Left colon (tissue), 2 donors: ENCODE measurements at places on chromosomes 11 and 22. TPM values are rescaled to one million over a fixed set of nuclear protein-coding genes. Genes with fewer than 3 reads are reported as not detected.

DNA sequence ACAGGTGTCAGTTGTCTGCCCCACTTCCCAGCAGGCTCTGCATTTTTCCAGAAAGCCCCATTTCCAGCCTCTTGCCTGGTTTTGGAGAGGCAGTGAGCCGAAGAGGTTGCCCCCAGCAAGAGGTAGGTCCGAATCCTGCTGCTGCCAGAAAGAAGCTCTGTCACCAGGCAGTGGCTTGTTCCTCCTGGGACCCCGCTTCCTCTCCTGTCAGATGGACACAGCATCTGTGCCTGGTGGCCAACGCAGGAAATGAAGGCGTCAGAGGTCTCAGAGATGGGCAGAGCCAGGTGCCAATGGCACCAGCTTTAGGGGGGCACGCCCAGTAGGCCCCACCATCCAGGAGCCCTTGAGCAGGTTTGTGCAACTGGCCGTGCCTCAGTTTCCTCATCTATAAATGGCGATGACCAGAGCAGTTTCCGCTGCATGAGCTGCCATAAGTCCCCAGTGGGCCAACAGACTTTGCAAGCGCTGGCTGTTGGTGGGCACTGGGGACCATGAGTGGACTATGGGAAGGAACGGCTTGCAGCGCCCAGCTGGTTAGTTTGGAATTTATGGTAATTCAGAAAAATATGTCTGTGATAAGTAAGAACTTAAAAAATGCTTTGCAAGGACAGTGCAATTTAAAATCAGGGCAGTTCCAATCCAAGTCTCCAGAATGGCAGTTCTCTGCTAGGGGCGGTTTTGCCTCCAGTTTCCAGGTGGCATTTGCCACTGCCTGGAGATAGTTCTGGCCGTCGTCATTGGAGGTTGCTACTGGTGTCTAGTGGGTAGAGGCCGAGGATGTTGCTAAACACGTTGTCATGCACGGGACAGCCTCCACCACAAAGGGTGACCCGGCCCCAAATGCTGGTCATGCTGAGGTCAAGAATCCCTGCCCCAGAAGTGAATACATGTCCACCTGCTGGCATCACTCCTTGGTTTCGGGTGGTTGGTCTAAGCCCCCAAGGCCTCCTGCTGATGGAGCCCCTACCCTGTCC, 2.3 kb upstream of the OSBPL5 start:
- no peak for DNase-seq

The MIAT gene
- total RNA-seq, result 2.9 TPM

The ST3GAL4 gene
- total RNA-seq, result 536 TPM

GRCh38 chr11:2473361-2474058, 28.7 kb downstream of the KCNQ1 start:
- no peak for DNase-seq

- DNase-seq, result peak; percentile 65
Observed at GRCh38 chr22:46054091-46055073, 77.4 kb upstream of the WNT7B start.

The JAML gene
- total RNA-seq, result 6.7 TPM

DNA sequence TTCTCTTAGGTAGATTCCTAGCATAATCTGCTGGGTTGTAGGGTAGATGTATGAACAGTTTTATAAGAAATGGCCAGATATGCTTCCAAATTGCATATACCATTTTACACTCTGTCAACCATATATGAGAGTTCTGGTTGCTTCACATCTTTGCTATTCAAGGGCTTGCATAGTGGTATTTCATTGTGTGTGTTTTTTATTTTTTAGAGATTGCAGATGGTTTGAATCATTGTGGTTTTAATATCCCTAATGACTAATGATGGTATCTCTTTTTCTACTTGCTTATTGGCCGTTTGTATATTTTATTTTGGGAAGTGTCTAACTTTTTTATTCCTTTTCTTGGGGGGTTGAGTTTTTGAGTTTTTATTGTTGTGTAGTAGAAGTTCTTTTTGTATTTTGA, 26.9 kb downstream of the RNF214 start:
- DNase-seq, result no peak

- DNase-seq, result no peak
Observed at GRCh38 chr22:17108256-17109112, 12.7 kb downstream of the TMEM121B start.

GRCh38 chr11:58941838-58942237, 2.5 kb downstream of the GLYATL1 start:
- DNase-seq, result no peak

GRCh38 chr11:122604621-122605020, 50.9 kb upstream of the UBASH3B start:
- no peak for DNase-seq

The MB gene
- 12.8 TPM for total RNA-seq

GRCh38 chr11:82980292-82980691, 78.8 kb downstream of the DDIAS start:
- no peak for DNase-seq

- no peak for DNase-seq
Observed at GRCh38 chr11:33691066-33691864, 9.4 kb downstream of the C11orf91 start.

The RAB36 gene
- 1.2 TPM for total RNA-seq

GRCh38 chr11:78812513-78813293, 238.0 kb upstream of the NARS2 start:
- peak; percentile 43 for DNase-seq

- peak; percentile 35 for DNase-seq
Observed at GRCh38 chr11:3916962-3917361, 61.5 kb downstream of the STIM1 start.

The APOL4 gene
- 2.4 TPM for total RNA-seq

The SLC5A12 gene
- 0.82 TPM for total RNA-seq

DNA sequence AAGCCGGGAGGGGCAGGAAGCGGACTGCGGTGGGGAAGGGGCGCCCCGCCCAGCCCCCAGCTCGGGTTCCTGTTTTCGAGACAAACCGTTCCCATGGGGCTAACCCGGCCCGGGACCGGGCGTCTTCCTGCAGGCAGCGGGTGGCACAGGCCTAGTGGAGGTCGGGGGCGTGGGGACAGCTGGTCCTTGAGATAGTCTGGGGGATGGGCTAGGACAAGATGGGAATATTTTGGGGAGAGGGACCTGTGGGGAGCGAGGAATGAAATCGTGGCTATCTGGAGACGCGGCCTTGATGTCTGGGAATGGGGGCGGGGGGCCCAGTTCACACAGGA, 1.2 kb upstream of the RASGRP2 start:
- DNase-seq, result peak; percentile 74

The MMP12 gene
- 3.5 TPM for total RNA-seq

The CCDC90B gene
- total RNA-seq, result 26.0 TPM

DNA sequence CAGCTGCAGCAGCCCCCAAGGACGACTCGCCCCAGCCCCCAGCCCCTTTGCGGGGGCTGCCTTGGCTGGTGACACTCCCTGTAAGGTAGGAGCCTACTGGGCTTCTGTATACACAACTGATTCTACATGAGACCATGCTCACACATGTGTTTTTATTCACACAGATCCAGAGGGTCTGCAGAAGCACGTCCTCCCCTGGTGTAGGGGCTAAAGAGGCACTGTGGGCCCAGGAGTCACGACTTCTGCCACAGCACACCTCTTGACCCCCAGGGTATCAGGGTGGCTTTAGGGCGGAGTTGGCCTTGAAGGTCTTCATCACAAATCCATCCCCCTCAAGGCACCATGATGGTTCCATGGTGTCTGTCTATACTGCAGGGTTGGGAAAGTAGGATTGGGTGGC, 931.2 kb downstream of the TBC1D22A start:
- DNase-seq, result no peak

The SOX6 gene
- total RNA-seq, result 7.8 TPM

DNA sequence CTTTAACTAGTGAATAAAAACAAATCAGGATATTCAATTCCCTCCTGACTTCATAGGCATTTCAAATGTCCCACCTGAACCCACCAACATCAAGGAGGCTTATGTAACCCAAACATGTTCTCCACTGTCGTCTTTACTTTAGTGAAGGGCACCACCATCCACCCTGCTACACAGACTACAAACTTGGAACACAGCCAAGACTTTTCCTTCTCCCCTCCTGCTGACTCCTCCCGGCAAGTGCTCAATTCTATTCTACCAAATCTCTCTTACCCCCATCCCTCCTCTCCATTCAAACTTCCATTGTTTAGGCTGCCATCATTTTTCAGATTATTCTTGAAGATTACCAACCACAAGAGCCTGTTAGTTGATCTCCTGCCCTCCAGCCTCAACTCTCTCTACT, 24.3 kb downstream of the SAAL1 start:
- DNase-seq, result no peak

The OR9Q1 gene
- not detected for total RNA-seq

The IGLL5 gene
- total RNA-seq, result 40.7 TPM

DNA sequence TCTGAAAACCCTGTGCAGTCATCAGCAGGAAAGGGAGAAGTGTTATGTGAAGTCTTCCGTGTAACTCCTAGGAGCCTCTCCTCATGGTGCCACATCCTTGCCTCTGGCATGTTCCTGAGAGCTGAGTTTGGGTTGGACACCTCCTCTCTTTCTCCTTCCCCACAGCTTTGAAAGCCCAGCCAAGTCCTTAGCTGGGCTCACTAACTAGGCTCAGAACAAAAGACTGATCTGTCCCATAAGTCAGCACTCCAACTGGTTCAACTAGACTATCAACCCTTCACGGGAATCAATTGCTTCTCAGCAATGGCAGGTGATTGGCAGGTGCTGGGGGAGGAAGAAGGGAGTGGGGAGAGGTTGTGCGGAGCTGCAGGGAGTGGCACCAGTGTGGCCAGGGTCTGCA, 509.9 kb upstream of the B3GAT1 start:
- DNase-seq, result no peak

- DNase-seq, result peak; percentile 60
Observed at GRCh38 chr11:14974515-14975251, 2.5 kb upstream of the CALCA start.

DNA sequence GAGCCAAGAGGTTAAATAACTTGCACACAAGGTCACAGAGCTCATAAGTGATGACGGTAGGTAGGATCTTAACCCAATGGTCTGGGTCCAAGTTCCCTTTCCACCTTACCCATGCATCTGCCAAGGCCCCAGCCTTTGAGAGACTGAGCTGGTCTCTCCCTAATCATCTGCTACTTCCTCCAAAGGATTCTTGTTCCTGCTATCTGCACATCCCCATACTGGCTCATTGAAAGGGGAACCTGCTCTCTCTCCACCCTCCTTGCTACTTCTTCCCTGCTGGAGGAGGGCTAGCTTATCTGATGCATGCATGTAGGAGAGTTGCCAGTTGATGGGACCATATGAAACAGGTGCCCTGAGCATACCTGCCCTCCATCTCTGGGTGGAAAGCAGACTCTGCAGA, 47.7 kb downstream of the COMMD9 start:
- DNase-seq, result no peak

- no peak for DNase-seq
Observed at GRCh38 chr22:45402466-45402985, 10.9 kb downstream of the SMC1B start.

DNA sequence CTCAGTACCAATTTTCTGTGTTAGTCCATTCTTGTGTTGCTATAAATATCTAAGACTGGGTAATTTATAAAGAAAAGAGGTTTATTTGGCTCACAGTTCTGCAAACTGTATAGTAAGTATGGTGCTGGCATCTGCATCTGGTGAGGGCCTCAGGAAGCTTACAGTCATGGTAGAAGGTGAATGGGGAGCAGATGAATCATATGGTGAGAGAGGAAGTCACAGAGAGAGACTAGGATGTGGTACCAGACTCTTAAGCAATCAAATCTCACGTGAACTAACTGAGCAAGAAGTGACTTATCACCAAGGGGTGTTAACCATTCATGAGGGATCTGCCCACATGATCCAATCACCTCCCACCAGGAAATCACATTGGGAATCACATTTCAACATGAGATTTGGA, 60.8 kb upstream of the ZBED5 start:
- DNase-seq, result no peak

GRCh38 chr11:11028017-11028692, 170.3 kb upstream of the ZBED5 start:
- peak; percentile 51 for DNase-seq

The PPP1R14B gene
- 147 TPM for total RNA-seq

The CREB3L1 gene
- total RNA-seq, result 118 TPM

DNA sequence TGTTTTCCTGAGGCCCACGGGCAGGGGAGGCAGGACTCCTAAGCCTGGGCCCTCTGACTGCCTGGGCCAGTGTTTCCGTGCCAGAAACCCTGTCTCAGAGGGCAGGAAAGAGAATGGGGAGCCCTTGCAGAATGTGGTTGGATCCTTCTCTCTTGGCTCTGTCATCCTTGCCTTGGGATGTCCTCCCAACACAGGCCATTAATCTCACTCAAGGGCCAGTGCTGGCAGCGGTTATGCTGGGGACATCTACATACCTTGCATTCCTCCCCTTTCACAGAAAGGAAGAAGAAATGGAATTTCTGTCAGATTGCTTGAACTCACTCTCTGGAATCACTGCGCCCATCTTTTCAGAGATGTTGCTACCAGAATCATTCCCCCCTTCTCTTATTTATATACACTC, 296.9 kb downstream of the KIRREL3 start:
- DNase-seq, result no peak

- no peak for DNase-seq
Observed at GRCh38 chr22:32334660-32335365, 22.9 kb upstream of the RFPL3 start.

GRCh38 chr11:36868380-36868779, 270.3 kb upstream of the RAG2 start:
- no peak for DNase-seq
